ENCODE measurements at places on chromosomes 11 and 22.

- DNase-seq: no peak
Measured at GRCh38 chr22:23055449-23056179, 14.7 kb upstream of the GNAZ start.

DNA sequence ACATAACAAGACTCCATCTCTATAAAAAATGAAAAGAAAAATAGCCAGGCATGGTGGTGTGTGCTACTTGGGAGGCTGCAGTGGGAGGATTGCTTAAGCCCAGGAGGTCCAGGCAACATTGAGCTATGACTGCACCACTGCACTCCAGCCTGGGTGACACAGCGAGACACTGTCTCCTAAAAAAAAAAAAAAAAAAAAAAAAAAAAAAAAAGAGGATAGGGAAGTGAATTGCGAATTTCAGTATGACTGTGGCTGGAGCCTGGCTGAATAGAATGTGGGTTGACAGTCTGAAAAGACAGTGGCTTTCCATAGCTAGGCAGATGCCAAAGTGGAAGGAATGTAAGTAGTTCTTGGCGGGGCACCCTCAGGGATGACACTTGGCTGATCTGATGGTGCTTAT is 6.4 kb upstream of the LDHAL6A start:
- DNase-seq: no peak

DNA sequence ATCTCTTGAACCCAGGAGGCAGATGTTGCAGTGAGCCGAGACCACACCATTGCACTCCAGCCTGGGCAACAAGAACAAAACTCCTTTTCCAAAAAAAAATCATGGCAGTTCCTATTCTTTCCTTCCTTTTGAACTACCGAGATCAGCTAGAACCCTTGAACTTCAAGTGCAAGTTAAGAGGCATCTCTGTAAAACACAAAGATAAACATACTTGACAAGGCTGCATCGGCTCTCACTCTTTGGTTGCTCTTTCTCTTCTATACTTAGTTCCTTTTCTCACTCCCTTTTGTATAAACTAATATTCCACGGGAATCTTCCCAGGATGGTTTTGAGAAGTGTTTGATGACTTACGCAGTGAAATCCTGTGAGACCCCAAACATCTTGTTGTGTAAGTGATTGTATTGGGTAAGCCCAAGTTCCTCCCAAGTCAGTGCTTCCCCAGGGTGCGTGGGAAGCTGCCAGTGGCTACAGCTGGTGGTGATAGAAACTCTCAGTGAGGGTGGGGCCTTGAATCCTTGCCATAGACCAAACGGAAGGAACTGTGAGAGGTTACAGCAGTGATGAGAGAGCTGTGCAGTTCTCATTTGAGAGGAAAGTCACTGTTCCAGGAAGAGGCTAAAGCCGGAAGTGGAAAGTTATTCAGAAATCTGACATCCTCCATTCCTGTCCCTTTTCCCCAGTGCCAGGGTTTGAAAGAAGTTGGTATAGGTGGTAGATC is 24.1 kb upstream of the CDC42EP2 start:
- DNase-seq: peak; percentile 80

DNA sequence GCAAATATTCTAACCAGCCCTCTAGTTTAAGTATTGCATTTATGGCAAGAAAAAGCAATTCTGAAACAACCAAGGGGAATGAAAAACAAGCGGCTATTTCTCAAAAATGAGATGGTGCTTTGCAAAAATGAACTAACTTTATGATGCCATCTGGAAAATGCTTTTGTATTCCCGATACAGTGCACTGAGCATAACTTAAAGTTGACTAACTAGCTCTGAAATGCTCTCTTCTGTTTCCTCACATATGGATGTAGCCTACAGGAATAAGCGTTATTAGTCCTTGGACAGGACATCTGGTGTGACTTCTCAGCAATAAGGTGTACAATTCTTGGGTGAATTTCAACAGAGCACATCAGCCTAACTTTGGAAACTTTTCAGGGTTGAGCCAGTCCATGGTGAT is 228.2 kb upstream of the DDI1 start:
- no peak for DNase-seq

DNA sequence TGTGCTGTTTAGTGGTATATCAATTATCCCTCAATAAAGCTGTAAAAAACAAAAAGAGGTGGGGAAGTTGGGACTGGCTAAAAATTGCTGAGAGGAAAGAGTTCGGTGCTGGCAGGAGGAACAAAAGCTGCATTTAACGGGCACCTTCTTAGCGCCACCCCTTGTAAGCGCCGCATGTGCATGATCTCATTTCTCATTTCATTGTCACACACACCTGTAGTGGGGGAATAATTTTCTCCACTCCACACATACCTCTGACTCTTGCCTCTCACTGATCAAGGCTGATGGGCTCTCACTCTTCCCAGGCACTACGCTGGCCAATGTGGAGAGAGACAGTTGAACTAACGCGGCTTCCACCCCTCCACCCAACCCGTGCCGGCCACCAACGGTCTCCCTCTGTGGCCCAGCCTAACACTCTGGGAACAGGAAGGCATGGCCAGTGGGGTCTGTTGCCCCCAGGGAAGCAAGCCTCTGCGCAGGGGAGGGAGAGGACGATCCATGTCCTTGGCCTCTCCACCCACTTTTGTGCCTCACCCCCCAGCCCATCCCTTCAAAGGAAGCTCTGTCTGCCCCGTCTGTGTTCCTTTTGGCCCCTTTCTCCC is 186.7 kb upstream of the SYT13 start:
- DNase-seq: no peak

DNA sequence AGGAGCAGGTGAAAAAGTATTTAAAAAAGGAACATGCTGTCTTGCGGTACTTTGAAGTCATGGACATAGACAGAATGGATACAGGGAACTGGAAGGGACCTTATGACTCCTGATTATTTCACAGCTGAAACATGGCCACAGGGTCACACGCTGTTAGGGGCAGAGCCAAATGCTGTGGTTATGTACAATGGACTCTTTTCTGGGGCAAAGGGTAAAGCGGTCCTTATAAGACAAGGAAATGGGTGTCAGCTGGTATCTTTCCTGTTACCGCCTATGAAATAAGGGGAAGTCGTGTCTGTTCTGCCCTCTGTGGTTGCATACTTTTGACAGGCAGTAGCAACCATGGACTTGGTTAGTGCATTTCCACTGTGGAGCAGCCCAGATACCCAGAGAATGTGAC is 12.8 kb upstream of the ST14 start:
- peak; percentile 41 for DNase-seq

GRCh38 chr11:77110836-77111235 is 8.2 kb downstream of the OMP start:
- no peak for DNase-seq

DNA sequence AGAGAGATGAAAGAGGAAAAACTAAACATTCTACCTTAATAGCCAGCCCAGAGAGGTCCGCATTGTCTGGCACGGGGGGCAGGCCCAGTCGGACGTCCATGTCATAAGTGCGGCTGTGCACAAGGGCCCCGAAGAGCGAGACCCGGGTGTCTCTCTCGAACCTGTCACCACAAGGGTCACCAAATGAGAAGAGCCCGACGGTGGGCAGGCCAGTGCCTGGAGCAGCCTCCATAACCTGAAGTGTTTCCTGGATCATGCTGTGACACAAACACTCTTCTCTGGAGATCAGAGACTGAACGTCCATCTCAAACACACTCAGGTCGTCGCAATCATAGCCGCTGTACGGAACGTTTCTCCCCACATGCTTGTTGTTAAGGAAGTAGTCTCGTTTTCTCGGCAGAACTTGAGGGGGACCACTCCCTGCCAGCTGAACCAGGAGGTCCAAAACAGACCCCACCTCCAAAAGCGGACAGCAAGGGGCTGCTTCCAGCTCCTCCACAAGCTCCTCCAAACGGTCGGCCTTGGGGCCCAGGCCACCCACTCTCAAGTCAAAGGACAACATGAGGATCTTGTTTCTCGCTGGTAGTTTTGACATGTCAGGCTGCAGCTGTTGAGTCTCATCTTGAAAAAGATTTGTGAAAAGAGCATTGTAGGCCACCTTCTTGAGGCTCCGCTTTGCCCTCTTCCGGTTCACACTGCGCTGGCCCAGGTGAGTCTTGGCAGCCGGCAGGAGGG is 971 bp downstream of the TUBGCP6 start:
- DNase-seq: no peak

DNA sequence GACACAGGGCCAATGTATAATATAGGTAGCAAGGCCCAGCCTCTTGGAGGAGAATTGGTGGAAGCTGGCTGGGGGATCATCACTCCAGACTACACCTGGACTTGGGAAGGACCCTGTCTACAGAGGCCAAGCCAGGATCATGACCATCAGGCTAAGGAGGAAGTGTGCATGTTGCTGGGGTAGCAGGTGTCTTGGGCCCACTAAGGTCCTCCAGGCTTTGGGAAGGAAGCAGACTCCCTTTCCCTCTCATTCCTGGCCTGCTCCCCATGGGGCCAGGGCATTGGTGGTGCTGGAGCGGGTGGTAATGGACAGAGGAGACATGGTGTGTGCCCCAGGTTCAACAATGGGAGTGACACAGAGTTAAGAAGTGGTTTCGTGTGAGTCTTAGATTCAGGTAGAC is 16.0 kb upstream of the TUB start:
- DNase-seq: no peak

- DNase-seq: no peak
Measured at GRCh38 chr11:119100994-119101758, 477 bp downstream of the DPAGT1 start.

GRCh38 chr22:45227645-45228400 is 12.9 kb downstream of the KIAA0930 start:
- DNase-seq: no peak

- DNase-seq: no peak
Measured at GRCh38 chr11:67384851-67385366, 6.9 kb upstream of the RAD9A start.

GRCh38 chr11:8289492-8289918 is 25.8 kb upstream of the LMO1 start:
- DNase-seq: no peak

DNA sequence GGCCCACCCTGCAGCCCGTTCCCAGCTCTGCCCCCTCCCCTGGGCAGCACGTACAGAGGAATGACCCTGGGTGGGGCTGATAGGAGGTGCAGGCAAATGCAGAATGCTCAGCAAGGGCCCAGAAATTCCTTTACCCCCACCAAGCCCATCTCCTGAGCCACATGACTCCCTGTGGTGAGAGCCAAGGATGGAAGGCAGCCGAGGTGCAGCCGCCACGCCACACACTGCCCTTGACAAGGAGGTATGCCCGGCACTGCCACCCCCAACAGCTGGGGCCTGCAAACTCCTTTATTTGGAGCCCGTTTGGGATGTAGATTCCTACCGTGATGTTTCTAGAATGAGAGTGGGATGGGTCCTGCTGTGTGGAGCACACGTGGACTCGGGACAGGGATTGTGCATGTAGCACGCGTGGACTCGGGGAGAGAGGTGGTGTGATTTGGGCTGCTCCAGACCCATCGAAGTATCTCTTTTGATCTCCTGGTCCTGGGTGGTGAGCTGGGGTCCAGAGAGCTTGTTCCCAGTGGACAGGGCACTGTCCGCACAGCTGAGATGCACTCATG is 12.9 kb downstream of the GTSE1 start:
- DNase-seq: no peak

DNA sequence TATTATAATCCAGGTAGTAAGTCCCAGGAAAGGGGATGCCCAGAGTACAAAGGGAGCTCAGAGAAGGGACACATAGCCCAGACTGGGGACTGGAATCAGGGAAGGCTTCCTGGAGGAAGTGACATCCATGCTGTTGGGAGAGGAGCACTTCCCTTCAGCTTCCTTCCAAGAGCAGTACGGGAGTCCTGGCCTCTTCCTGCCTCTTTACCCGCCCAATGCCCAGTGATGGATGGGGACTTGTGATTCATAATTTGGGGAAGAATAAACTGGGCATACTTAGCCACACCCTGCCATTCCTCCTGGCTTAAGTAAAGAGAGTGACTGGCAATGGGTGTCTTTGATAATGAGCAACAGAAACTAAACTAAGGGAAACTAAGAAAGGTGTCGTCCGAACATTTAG is 11.5 kb downstream of the C11orf91 start:
- DNase-seq: no peak

GRCh38 chr22:29751669-29752068 is 15.1 kb downstream of the ZMAT5 start:
- DNase-seq: no peak

- DNase-seq: no peak
Measured at GRCh38 chr22:47043835-47044721, 281.6 kb downstream of the TBC1D22A start.

DNA sequence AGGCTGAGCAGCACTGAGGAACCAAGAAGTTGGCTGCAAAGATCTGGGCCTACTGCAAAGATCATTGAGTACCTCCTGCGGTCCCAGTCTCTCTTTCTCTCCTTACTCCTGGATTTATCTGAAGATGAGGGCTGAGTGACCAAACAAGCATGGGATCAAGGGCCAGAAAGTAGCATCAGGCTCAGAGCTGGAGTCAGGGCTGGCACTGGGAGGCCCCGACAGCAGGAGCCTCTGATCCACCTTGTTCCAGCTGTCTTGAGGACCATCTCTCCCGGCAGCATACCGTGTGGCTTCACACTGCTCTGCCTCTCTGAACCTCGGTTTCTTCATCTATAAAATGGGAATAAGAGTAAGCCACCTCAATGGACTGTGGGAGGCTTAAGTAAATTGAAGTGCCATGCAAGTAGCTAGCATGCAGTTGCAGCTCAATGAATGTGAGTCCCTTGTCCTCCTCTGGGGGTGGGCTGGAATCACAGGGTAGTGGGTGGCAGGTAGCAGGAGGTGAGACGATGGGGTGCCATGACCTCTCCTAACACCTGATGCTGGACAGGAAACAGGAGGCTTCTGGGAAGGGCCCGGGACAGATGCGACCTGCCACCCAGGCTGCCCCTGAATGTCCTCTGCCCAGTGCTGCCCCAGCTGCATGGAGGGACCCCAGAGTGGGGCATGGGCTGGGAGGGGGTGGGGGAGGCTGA is 52.5 kb upstream of the PRDM11 start:
- no peak for DNase-seq

DNA sequence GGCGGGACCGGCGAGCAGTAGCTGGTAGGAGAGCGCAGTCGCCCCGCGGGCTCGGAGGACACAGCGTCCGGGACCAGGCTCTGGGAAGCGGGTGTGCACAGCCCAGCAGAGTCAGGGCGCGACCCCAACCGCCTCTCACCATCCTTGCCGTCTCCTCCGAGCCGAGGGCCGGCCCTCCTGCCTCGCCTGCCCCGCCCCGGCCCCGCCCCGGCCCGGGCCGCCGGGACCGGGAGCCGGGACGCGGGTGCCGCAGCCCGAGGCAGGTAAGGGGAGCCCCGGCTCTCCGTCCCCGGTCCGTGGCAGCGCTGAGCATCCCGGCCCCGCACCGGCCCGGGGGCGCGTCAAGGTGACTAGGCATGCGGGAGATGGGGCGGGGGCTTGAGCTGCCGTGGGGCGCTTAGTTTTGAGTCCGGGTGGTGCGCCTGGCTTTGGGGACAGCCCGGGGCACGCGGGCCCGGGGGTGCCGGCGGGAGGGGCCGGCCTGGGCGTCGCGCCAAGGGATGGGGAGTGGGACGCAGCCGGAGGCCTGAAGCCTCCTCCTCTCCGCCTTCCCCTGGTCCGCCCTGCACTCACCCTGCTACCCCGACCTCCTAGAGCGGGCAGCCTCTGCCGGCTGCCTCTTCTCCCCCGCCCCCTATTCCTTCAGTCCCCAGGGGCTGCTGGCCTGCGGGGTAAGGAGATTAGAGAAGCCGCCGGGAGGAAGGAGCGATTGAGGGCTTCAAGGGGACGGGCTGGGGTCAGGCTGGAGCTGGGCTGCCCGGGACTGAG is at the start of gene ABCG4:
ABCG4 (plus strand) TSS at position 35 of the 768 bp plus-strand sequence. CDS start 914 bp downstream, outside the sequence.
- DNase-seq: no peak

Data from CD4-positive, alpha-beta T cell treated with Interleukin-4 for 1 hour (primary cell).